ENCODE measurements at places on chromosomes 12 and 14.

DNA sequence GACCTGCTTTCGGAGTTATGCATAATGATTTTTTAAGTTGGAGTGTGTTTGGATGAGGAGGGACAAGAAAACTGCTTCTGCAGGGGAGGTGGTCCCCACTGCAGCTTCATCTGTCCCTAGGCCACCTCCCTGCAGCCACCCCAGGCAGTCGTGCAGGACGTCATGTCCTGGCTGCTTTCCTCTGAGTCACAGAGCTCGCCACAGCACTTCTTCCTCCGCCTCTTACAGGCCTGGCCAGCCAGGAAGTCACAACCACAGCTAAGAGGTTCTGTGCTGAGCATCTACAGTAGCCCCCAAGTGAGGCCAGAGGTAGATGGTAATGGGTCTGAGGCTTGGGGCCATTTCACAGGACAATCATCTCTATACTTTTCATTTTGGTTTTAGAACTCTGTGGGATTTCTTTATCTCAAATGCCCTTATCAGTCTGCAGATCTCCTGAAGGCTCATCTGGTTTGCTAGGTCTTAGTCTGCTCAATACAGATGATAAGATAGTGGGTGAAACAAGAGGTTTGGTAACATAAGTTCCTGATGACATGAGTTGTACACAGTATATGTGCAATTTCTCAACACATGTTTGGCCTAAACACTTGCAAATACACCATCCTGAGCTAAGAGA, 106.4 kb downstream of the ARF6 start:
- DNase-seq, result peak; percentile 21

DNA sequence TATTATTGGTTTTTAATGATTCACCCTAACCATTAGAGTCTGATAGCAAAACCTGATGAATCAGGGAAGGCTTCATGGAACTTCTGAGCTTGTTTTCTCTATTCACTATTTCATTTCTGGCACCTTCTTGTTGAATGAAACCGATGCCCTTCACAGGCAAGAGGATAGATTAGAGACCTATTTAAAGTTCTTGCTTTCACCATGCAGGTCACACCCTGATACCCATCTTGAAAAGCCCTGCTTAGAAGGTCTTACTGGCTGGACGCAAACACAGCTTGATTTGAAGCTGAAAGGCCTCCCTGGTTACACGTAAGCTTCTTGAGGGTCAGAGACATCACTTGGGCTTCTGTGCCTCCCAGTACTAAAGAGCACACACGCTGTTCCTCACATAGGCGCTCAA, 29.2 kb downstream of the TMEM229B start:
- no peak for DNase-seq

DNA sequence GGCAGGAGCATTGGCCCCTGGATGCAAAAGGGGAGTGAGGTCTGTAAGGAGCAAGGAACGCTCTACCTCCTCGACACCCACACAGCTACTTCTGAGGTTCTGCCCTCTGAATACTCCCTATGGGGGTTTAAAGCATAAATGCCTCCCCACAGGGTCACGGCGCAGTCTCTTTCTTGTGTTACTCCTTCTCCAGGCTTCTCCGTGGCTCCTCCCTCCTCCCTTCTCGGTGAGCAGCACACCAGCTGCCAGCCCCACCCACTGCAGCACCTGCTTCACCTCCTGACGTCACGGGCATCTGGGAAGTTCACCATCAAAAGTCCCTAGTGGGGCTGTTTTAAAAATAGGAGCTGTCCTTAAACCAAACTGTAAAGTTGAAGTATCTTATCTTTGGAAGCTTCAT, 67.3 kb downstream of the SPTB start:
- no peak for DNase-seq

DNA sequence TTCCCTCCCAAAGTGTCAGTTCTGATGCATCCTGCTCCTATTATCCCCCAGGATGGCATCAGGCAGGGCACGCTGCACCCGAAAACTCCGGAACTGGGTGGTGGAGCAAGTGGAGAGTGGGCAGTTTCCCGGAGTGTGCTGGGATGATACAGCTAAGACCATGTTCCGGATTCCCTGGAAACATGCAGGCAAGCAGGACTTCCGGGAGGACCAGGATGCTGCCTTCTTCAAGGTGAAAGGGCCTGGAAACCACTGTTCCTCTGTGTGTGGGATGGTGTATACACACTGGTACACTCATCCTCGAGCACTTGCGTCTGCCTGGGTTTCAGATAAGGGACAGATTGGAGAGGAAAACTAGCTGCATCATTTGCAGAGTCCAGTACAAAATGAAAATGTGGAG, 1.0 kb downstream of the IRF9 start:
- no peak for DNase-seq

DNA sequence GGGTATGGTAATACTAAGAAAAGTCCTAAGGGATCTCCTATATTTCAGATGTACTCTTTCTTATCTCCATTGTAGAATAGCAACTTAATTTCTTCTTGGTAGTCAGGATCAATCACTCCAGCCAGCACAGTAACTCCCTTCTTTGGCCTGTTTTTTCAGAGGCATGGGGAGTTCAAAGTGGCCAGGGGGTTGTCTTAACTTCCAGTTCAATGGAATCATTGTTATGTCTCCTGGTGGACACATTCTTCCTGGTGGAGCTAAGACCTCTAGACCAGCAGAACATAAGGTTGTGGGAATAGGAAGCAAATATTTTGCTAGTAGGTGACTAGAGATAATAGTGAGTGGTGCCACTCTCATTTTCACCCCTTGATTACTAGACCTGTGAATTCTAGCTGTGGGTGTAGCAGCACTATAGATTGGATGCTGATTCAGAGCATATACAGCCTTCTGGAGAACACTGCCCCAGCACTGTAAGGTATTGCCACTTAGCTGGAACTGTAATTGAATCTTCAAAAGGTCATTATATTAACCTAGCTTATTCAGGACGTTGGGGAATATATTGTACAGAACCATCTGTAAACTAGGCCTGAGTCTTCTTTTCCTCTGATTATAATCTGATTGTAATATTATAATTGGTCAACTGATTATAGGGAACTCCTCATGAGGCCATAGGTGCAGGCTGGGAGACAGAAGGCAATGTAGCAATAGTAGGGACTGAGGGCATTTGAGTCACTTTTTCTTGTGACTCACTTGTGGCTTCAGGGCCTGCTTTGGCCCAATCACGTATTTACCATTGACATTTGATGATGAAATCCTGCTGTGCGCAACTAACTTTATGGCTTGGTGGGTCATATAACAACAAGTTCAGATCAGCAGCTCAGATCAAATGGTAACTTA, 60.2 kb upstream of the ATP2B1 start:
- DNase-seq, result no peak

DNA sequence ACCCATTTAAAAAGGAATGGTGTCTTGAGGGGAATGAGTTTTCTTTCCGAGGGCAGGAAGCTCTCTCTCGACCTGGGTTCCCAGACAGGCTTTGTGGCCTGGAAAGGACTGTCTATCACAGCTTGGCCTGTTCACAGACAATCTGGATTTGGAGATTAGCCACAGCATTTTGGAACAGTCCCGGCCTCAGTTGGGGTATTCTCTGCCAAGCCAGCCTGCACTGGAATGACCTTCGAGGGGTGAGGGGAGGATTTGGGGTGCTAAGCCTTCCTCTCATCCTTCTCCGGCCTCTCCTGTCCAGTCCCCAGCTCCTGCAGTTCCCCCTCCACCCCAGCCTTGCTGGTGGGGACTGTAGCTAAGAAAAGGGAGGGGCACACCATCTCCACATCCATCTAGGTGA, 13.0 kb downstream of the TBX5 start:
- no peak for DNase-seq

- no peak for DNase-seq
Observed at GRCh38 chr12:2332236-2332635, 279.4 kb downstream of the CACNA1C start.

DNA sequence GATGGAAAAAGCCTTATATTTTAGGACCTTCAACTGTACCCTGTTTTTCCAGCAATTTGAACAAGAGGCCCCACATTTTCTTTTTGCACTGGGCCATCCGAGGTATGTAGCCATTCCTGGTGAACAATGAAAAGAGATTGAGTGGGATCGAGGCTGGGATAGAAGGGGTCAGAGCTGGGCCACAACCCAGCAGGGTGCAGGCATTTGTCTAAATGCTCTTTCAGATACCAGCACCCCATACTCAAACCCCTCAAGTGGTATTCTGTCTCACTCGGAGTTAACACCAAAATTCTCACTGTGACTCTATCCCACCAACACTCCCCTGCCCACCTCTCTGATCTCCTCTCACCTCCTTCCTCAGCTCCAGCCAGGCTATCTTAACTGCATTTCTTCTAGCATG, 26.8 kb downstream of the DUSP6 start:
- DNase-seq, result no peak

- no peak for DNase-seq
Observed at GRCh38 chr12:31768046-31768445, 39.2 kb upstream of the AMN1 start.

DNA sequence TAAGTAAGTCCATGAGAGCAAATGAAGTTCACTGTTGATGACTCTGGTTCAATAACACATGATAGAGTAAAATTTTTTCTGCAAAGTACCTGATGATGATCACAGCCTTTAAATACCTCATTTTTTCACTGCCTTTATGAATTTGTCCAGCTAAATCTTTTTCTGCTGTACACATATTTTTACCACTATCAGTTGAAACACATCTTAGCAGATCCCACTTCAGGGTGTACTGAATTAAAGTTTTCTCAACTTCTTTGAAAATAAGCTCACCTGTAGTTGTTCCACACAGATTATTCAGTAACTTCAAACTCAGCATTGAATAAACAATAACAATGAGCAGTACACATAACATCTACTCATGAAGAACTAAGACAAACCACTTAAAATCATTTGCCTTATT, 385.9 kb downstream of the NELL2 start:
- DNase-seq, result no peak

DNA sequence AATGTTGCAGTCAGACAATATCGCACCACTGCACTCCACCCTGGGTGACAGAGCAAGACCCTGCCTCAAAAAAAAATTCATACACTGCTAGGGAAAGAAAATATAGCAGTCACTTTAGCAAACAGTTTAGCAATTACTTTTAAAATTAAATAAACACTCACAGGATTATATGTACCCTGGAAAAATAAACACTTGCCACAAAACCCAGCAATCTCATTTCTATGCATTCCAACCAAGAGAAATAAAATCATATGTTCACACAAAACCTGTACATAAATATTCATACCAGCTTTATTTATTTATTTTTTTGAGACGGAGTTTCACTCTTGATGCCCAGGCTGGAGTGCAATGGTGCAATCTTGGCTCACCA, 20.2 kb downstream of the ATXN2 start:
- DNase-seq, result no peak

DNA sequence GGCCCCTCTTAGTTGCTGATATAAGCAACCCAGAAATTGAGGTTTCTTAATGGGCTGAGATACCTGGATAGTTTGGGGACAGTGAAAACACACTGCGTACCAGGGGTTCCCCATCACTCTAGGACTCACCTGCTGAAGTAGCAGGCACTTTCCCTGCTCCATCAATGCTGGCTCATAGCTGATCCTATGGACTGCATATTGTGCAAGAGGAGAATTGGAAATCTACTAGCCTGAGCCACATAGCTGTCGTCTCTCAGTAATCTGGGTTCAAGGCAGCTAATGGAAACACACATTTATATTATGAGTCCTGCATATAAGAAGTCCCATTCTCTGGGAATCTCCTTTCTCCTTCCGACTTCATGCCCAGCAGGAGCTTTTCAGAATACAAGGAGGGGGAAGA, 7.3 kb upstream of the DUSP6 start:
- no peak for DNase-seq

DNA sequence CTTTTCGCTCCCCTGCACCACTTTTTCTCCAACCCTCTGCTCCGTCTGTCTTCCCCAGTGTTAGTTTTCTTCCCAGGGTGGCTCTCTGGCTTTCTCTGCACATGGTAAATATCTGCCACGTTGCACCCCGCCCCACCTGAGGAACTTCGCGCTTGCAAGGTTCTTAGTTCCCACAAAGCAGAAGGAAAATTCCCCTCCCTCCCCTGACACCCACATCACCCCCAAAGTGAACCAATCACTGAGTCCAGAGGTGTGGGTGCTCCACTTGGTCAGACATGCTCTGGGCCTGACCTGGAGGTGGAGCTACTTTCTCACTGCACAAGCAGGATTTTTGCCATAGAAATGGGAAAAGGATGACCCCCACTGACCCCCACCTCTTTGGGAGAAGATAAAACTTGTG, 415.0 kb downstream of the FUT8 start:
- no peak for DNase-seq

GRCh38 chr14:103136388-103137271, 13.4 kb downstream of the TNFAIP2 start:
- DNase-seq, result no peak

- DNase-seq, result no peak
Observed at GRCh38 chr12:45431126-45431525, 215.2 kb downstream of the ANO6 start.

- DNase-seq, result no peak
Observed at GRCh38 chr14:96102081-96102856, 63.1 kb downstream of the C14orf132 start.

GRCh38 chr12:69540987-69541386, 44.3 kb upstream of the CCT2 start:
- DNase-seq, result no peak

- no peak for DNase-seq
Observed at GRCh38 chr14:50082784-50083466, 33.4 kb downstream of the VCPKMT start.

GRCh38 chr12:129868575-129868974, 35.2 kb downstream of the TMEM132D start:
- DNase-seq, result no peak

DNA sequence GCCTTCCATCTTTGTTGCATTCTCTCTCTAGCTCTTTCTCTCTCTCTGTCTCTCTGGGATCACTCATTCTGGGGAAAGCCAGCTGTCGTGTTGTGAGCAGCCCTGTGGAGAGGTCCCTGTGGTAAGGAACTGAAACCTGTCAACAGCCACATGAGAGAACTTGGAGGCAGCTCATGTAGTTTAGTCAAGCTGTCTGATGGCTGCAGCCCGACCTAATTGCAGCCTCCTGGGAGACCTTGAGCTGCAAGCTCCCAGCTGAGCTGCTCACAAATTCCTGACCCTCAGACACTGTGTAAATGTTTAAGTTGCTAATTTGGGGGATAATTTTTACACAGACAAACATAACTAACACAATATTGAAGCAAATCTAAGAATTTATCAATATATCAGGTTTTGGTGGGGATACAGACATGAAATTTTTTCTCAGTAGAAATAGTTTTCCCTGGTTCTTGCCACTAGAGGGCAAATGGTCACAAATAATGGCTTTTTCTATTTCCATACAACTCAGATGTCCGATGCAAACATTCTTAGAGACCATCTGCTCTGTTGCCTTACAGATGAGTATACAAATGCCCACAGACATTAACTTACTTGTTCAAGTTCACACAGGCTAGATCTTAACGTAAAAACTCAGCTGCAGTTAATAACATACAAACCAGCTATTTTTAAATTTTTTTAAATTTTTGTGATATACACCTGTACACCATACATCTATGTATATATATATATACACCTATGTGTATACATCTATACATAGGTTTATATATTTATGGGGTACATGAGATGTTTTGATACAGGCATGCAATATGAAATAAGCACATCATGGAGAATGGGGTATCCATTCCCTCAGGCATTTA, 15.5 kb upstream of the KRR1 start:
- no peak for DNase-seq

Data from substantia nigra (tissue), 51 donors.